ENCODE measurements at places on chromosomes 12 and 14.

DNA sequence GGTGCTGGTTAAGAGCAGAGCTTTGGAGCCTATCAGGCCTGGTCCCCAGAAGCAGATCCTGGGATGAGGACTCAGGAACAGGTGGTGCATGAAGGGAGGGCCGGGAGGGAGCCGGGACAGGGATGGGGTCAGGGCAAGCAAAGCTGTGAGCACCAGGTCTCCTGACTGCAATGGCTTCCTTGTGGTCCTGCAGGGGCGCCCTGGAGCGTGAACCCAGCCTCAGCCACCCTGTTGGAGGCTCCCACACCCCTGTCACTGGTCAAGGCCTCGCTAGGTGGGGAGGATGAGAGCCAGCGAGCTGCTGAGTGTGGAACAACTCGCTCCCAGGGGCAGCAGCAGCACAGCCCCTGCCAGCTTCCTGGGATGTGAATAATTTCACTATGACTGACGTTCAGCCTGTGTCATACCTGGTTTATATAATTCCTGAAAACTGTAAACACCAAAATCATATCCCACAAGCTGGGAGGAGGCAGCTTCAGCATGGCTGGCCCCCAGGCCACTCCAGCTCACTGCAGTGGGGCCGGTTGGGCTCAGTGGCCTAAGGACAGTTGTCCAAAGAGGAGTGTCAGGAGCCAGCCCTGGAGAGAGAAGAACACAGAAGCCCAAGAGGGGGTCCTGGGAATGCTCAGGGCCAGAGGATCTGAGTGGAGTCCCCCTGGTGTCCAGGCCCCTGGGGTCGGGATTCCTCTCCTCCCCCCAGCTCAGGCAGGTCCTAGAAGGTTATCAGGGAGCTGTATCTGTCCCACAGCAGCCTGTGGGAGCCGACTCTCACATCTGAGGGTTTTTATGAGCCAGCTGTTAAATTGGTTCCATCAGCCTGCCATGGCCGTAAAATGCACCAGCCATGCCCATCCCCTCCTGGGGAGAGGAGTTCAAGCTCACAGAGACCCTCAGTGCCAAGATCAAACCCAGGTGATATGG, 272.9 kb downstream of the ADGRD1 start:
- no peak for DNase-seq

DNA sequence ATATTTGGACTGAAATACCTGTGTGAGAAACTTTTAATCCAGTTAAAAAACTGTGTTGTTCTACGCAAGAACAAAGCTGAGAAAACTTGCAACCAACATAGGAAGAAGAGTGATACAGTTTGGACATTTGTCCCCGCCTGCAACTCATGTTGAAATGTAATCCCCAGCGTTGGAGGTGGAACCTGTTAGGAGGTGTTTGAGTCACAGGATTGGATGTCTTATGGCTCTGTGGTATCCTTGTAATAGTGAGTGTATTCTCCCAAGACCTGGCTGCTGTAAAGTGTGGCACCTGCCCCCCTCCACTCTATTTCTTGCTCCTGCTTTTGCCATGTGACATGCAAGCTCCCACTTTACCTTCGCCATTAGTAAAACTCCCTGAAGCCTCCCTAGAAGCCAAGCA, 28.6 kb upstream of the ADAM20 start:
- no peak for DNase-seq

DNA sequence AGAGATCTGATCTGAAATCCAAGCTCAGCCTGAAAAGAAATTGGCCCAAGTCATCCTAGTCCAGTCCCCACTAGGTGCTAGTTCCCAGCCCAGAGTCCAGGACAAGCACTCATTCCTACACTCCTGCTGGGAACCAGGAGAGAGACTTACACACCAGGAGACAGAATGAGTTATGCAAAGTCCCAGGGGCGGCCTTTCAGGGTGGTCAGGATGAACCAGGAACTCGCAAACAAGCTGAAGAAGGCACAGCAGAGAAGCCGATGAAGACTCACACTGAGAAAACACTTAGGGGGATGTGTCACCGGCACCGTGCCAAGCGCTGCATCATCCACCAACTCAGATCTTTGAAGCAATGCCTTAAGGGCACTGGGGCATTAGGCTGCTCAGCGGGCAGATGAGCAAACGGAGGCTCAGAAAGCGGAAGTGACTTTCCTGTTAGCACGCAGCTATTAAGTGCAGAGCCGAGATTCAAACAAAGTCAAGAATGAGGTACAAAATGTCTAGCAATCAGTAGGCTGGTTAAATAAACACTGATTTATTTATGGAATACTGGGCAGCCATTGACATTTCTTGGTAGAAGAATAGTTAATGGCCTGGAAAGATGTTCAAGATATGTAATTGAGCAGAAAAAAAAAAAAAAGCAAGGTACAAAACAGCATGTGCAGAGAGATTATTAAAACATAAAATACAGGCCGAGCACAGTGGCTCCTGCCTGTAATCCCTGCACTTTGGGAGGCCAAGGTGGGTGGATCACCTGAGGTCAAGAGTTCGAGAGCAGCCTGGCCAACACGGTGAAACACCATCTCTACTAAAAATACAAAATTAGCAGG, 78.7 kb downstream of the LRRC74A start:
- DNase-seq, result peak; percentile 64

GRCh38 chr14:65926935-65927700, 514.6 kb downstream of the FUT8 start:
- DNase-seq, result no peak

- DNase-seq, result no peak
Observed at GRCh38 chr12:132503618-132504204, 13.8 kb downstream of the FBRSL1 start.

DNA sequence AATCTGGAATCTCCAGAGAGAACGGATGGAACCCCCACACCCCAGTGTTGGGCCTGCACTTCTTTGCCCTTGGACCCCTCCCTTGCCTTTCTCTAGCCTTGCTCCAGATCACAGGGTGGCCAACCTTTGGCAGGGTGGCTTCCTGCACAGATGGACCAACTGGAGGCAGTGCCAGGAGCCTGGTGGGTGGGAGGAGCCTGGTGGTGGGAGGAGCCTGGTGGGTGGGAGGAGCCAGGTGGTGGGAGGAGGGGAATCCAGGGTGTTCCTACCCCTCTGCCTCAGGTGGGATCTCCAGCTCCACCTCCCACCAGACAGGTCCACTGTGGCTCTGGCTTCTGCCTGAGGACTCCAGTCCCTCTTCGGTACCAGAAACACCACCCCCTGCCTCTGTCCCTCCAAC, 15.0 kb upstream of the ORAI1 start:
- DNase-seq, result no peak

- DNase-seq, result no peak
Observed at GRCh38 chr14:58193542-58193941, 6.4 kb upstream of the ACTR10 start.

DNA sequence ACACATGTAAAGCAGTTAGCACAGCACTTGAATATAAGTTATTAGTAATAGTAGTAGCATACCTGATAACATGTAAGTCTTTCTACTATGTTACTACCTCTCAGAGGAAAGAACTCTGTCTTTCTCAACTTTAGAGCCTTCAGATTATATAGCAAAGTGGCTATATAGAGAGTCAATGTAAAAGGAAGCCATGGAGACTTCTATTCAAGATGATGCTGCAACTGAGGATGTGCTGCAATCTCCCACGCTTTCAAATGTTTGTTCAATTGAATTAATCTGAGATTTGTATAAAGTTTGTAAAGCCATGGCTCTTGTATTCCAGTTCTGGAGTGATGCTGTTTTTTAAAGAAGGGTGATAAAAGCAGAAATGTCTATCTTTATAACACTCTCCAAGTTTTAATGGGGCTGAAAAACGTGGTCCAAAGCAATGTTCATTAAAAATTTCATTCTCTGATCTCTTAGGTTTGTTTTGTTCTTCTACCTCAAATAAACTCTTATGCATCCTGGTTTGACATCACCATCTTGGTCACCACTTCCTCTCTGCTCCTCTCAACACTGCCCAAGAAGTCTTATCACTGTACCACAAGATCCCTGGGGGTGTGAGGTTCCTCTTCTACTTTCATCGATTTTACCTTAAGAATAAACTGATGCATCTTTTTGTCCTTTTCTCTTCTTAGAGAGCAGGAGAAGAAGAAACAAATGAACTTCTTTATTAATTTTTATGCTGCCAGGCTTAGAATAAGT, 40.6 kb downstream of the C12orf42 start:
- no peak for DNase-seq

DNA sequence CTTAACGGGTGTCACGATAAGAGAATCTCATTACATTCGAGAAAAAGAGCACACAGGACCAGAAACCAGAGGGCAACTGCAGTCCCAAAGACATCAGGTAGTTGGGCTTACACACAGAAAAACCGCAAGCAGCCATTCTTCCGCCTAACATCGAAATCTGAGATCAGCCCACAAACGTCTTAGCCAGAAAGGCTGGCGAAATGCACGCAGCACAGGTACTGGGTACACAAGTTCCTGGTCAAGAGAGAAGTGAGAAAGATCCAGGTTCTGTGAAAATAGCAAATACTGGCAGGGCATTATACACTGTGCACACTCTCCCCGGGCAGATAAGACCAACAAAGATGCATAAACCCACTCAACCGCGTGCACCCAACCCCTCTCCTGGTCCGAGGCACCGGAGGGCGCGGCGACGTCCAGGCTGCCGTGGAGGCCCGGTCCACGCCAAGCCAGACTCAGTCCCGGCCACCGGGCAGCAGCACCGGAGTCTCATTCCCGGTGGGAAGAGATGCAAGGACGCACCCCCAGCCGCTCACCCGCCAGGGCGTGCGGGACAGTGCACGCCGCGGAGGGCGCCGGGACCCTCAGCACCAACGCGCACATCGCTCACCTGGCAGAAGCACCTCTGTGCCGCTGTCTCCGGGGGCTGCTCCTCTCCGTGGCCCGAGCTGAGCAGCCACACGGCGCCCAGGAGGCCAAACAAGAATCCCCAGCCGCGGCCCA, 437 bp downstream of the ERO1A start:
- peak; percentile 12 for DNase-seq

GRCh38 chr12:5030066-5030465, 13.6 kb upstream of the KCNA5 start:
- DNase-seq, result no peak

DNA sequence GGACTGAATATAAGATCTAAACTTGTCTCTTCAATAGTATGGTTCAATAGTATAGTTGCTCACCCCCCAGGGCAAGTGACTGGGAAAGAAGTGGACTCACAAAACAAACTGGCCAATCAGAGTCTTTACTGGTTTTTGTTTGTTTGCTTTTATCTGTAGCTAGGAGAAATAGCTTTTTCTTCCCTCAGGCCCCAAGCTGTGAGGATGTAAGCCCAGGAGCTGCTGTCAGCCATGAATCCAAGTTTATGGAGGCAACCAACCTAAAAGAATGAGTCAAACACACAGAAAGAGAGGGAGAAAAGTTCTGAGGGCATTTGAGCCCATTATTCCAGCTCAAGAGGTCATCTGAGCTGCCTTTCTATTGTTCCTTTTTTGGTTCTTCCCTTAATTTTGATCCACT, 375.3 kb downstream of the BCAT1 start:
- no peak for DNase-seq

GRCh38 chr12:90331262-90331661, 622.6 kb upstream of the ATP2B1 start:
- no peak for DNase-seq

DNA sequence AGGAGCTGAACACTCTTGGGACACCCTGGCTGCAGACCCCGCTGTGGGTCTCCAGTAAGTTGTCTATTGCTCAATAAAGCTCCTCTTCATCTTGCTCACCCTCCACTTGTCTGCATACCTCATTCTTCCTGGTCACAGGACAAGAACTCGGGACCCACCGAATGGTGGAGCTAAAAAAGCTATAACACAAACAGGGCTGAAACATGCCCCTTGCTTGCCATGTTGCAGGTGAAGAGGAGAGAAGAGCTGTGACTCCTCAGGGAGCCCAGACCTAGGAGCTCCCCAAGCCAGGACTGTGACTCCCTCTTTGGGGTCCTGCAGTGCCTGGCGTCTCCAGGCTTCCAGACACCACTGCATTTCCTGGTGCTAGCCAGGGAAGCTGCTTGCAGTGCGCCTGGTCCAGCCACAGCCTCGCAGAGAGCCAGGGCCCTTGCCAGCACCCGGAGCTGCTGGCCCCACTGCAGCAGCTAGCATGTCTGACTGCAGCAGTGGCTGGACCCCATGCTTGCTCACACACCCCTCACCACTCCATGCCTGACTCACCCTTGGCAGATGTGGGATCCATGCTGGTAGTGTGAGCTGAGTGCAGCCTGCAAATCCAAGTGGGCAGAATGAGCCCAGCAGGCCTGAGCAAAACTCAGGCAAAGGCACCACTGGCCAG, 37.1 kb upstream of the OR5AU1 start:
- no peak for DNase-seq

GRCh38 chr12:45863332-45863731, 127.0 kb downstream of the SCAF11 start:
- DNase-seq, result no peak

DNA sequence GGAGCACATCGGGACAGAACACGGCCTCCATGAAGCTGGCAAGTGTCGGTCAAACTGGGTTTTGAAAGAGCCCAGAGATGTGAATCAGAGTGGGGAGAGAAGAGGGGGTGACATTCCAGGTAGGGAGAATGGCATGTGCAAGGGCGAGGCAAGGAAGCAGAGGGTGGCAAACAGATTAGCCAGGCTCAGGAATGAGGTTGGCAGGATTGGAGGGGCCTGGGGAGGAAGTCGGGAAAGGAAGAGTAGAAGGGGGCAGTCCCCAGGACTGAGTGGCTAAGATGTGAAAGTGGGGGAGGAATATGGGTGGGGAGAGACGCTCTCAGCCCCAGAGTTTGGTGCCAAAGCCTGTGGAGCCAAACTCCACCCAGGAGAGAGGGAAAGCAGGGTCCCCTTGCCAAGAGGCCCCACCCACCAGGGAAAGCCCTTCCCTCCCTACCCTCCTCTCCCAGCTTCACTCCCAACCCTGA, 5.5 kb upstream of the HDAC7 start:
- DNase-seq, result no peak

DNA sequence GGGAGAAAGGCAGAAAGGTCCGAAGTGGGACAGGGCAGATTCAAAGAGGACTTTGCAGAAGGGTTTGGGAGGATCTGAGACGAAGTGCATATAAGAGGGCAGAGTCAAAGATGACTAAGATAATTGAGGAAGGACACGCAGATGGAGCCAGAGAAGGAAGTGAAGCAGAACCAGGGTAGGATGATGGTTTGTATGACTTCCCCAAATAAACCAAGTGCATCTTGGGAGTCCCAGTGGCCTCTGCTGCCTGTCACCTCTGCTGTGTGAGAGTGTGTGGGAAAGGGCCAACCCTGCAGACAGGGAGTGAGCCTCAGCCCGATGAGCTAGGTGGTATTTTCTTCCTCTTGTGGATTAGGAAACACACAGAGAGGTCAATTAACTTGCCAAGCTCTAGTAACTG, 36.8 kb downstream of the FLVCR2 start:
- no peak for DNase-seq

DNA sequence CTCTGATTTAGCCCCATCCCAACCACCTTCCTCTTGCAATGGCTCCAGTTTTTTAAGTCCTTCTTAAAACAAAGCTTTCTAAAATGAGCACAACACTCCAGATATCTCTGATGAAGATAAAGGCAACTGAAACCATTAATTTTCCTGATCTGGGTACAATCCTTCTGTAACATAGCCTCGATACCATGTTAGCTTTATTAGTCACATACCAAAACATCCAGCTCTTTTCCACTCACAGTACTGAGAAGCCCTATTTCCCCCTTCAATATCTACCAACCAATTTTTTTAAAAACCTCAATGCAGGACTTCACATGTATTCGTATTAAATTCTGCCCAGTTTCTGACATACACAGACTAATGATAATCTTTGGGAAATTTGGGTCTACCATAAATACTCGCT, 105.9 kb downstream of the MED13L start:
- DNase-seq, result no peak
